NCI-H524 (cell line): ENCODE measurements at places on chromosomes 12 and 14.
A peak's percentile ranks its signal among the peaks of the same experiment; 100 is the strongest.

GRCh38 chr12:4891866-4892265 lies 17.8 kb upstream of the KCNA1 start:
- DNase-seq, result no peak

DNA sequence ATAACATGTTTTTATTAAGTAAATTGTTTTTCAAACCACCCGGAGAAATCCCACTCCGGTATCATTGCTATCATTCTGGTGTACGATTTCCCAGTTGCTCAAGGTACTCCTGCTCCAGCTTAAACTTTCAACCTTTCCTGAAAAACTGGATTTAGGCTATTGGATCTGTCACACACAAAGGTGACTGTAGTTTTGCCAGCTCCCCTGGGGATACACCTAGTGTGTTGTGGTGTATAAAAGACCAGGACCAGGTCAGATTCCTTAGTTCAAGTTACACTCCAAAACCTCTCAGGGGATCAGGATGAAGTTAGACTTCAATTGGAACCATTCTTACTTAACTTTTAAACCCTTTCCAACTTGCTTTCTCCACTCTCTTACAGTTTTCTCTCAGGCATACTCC lies 303.9 kb downstream of the NOVA1 start:
- DNase-seq, result no peak

- no peak for DNase-seq
Measured at GRCh38 chr14:101726295-101726953, 35.1 kb upstream of the PPP2R5C start.

DNA sequence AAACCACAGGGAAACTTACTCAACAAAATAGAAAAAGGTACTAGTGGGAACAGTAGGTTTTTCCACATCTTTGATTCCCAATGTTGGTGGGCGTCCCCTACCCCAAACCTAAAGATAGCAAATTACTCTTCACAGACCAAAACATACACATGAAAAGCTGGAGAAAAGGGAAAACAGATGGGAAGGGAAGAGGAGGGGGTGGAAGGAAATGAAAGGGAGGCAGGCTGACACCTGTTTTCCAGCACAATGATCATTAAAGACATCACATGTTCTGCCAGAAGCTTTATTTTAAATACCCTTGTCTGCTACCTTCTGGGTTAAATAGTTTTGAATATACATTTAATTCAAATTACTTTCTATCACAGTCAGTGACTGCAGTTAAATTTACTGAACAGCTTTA lies 1617.9 kb upstream of the SEL1L start:
- DNase-seq, result peak; percentile 76

DNA sequence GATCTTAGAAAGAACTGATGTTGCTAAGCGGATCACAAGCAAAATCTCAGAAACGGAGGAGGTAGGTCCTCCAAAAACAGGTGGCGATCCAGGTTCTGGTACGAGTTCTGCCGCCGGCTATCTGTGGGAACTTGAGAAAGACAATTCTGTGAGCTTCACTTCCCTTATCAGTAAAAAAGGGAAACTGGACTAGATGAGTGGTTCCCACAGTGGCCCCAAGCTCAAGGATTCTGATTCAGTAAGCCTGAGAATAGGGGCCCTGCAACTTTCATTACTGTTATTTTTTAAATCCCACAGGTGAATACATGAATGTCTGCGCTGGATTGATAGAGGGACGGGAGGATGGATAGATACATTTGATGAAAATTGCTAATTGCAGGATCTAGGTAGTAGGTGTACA lies 160.2 kb downstream of the PPM1H start:
- DNase-seq, result no peak

DNA sequence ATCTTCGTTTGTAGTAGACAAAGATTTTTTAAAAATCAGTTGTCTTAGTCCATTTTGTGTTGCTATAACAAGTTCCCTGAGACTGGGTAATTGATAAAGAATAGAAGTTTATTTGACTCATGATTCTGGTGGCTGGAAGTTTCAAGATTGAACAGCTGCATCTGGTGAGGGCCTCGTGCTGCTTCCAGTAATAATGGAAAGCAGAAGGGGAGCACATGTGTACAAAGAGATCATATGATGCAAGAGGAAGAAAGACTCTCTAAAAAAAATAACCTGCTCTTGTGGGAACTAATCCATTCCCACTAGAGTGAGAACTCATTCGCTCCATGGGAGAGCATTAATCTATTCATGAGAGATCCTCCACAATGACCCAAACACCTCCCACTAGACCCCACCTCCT lies 24.8 kb downstream of the MUCL1 start:
- DNase-seq, result no peak

- no peak for DNase-seq
Measured at GRCh38 chr14:31582286-31582691, 21.1 kb downstream of the NUBPL start.

- DNase-seq, result no peak
Measured at GRCh38 chr14:101500681-101501080, 60.6 kb upstream of the DIO3 start.

DNA sequence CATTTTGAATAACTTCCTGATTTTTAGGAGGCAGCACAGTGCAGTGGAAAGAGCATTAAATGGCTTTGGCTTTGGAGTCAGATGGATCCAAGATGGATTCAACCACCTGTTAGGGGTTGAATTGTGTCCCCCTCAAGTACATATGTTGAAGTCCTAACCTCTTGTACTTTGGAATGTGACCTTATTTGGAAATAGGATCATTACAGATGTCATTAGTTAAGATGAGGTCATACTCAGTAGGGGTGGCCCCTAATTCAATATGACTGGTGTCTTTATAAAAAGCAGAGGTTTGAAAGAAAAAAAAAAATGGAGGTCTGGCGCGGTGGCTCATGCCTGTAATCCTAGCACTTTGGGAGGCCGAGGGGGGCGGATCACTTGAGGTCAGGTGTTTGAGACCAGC lies 18.8 kb downstream of the ATP5MC2 start:
- no peak for DNase-seq

DNA sequence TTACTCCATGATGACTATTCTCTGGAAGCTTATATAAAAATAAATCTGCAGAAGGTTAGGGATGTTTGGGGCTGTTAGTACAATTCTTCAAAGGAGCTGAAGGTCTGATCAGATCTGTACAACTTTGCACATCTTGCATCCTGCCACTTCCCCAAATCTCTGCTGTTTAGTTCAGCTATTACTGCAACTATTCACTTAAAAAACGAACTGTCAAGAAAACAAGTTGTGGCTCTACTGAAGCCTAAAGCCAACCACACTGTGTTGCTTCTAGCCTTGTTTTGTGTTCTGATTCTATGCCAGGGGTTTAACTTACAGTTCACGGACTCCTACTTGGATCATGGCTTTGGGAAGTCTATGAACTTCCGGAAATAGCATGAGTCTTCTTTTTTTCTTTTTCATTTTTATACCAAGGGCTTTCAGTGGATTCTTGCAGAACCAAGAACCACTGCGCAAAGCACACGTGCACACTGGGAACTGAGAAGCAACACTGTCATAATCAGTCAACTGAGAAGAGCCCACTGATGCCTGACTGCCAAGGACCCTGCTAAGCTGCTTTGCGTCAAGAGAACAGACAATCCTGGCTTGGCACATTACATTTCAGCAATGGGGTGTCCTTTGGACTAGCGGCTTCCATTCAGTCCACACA lies 66.3 kb upstream of the EEA1 start:
- DNase-seq, result no peak

DNA sequence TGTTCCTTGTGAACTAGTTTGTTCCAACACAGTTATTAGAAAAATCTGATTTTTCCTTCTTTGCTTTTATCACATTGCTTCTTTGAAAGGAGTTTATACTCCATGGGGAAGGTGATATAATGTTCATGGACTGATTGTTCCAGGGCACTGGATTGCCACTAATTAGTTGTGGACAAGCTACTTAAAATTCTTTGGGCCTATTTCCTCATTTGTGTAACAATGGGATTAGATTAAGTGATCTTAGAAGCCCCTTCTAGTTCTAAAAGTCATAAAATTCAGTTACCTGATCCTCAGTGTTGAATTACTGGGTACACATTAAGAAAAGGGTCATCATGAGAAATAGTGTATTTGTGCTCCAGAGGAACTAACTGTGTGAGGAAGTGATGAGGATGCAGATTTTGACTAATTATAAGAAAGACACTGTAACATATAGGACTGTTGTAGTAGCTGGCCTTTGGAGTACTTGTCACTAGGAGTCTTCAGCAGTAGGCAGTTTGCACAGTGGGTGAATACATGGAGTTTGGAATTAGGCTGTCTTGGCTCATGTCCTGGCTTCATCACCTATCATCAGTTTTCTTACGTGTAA lies 82.2 kb downstream of the MIA2 start:
- no peak for DNase-seq

- peak; percentile 46 for DNase-seq
Measured at GRCh38 chr12:117671734-117672133, 297.1 kb downstream of the KSR2 start.

- no peak for DNase-seq
Measured at GRCh38 chr12:18966954-18967353, 162.6 kb upstream of the PLEKHA5 start.

- DNase-seq, result no peak
Measured at GRCh38 chr14:96944297-96944696, 147.1 kb downstream of the VRK1 start.

- no peak for DNase-seq
Measured at GRCh38 chr12:54368025-54368708, 3.9 kb upstream of the GPR84 start.

DNA sequence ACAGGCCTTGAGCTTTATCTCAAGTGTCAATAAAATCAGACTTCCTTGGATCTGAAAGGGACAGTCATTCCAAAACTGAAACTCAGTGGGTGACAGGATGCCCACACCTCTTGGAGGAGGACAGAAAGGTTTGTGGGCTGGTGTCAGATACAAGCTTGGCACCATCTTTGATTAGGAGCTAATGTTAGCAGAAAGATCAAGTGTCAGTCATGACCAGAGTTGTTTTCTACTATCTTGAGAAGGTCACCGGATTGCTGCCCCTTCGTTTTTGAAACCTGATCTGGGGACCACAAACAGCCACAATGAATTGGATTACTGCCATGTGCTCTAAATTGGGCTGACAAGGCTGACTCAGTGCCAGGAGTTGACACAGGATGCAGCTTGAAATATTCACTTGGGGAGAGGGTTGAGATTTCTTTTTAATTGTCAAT lies 88.3 kb downstream of the OTOGL start:
- DNase-seq, result peak; percentile 62

GRCh38 chr12:21984375-21984774 lies 43.1 kb upstream of the ABCC9 start:
- DNase-seq, result peak; percentile 15

- DNase-seq, result no peak
Measured at GRCh38 chr12:3596703-3597415, 105.9 kb downstream of the PRMT8 start.

GRCh38 chr12:72546106-72546505 lies 273.9 kb downstream of the TRHDE start:
- no peak for DNase-seq

GRCh38 chr12:95412482-95413311 lies 61.3 kb upstream of the METAP2 start:
- no peak for DNase-seq

GRCh38 chr14:61841145-61841544 lies 78.9 kb downstream of the SNAPC1 start:
- no peak for DNase-seq

GRCh38 chr14:33657476-33657875 lies 293.4 kb downstream of the EGLN3 start:
- DNase-seq, result no peak

DNA sequence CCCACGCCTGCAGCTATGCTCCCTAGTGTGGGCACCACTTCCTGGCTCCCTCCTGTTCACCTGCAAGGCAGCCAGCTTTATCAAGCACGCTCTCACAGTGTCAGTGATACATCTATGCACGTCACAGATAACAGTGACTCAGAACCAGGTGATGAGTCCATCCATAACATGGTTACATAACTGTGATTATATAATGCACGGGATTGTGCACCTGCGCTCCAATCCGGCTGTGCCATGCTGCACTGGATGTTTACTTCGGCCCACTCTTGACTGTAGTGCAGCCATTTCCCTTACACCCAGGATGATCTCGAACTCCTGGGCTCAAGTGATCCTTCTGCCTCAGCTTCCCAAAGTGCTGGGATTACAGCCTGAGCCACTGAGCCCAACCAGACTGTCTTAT lies 38.4 kb upstream of the CEP83 start:
- no peak for DNase-seq

- DNase-seq, result no peak
Measured at GRCh38 chr14:92846162-92846897, 52.2 kb downstream of the GOLGA5 start.

GRCh38 chr12:9902539-9903228 lies 21.4 kb downstream of the KLRF2 start:
- DNase-seq, result no peak

DNA sequence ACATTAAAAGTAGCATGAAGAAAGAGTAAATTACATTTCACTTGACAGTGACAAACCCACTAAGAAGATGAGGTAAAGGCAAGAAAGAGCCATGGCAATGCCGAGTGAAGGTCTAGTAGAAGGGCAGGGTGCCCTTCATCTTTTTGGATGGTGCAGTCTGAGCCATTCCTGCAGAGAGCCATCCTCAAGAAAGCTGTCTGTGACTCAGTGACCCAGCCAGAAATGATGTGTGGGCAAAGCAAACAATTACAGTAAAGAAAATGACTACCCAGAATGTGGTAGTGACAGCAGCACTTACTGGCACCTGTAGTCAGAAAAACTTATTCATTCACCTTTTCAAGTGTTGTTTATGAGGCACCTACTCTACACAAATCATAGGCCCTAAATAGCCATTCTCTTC lies 281.7 kb downstream of the DUSP6 start:
- no peak for DNase-seq

DNA sequence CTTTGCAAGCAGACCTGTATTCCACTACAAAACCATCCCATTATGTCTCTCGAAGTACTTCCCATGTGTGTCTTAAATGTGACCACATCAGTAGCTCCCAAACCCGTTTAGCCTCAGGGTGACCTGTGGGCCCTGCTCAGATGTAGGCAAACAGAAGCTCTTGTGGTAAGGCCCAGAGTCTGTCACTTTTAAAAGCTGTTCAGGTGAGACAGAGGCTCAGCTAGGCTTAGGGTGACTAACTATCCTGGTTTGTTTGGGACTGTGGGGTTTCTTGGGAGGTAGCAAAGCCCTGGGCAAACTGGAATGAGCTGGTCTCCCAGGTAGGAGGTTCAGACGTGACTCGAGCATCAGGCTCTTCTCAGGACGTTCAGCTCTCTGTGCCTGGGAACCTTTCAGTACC lies 64.5 kb upstream of the VASH1 start:
- no peak for DNase-seq

DNA sequence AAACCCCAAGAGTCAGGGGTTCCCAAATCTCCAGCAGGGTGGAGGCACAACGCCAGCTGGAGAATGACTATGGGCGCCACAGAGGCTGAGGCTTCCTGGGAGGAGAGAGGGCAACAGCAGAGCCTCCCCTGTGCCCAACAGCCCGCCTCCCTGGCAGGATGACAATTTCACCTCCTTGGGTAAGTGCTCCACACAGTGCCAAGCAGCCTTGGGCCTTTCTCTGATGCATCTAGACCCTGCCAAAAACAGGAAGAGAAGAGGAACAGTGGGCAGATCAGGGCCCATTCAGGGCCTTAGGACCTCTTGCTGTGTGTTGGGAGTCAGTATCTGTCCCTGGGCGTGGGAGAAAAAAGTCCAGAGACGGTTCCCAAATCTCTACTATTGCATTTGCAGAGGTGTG lies 5.0 kb upstream of the OR10P1 start:
- no peak for DNase-seq
